ENCODE measurements at places on chromosomes 1 and 21.

GRCh38 chr1:154847891-154848290 is 22.2 kb downstream of the KCNN3 start:
- peak; percentile 22 for DNase-seq

GRCh38 chr1:43851561-43852338 is 81.9 kb upstream of the ARTN start:
- no peak for DNase-seq

DNA sequence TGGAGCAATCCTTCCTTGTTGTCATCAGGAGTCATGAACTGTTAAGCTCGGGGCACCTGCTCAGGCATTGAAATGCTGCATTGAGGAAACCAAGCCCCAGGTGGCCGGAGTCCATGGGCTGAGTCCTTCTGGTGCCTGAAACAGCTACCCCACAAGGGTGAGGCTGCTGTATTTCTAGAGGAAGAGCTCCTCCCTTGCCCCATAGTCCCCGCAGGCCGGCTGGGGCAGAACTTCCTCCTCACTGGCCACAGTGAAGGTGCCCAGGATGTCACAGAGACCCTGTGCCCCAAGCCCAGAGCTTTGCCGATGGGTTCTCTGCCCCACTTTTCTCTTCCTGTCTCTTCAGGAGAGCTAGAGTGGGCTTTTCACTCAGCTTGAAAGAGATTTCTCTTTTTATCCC is 80.8 kb upstream of the GCLM start:
- no peak for DNase-seq

DNA sequence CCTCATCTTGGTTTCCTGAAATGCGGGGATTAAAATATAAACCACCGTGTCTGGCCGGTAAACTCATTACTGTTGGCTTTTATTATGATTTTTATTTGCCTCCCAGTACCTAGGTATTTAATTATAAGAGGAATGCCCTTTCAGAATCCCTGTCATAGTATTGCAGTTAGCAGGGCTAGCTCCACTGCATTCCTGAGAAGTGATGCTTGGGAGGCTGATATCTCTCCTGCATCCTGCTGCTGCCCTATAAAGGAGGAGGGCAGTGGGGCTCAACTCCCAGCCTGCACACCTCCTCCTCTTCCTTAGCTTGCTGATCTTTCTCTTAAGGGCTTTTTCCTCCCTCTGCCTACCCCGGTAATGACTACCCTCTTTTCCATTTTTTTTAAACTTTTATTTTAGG is 19.9 kb upstream of the DISC1 start:
- DNase-seq: no peak

DNA sequence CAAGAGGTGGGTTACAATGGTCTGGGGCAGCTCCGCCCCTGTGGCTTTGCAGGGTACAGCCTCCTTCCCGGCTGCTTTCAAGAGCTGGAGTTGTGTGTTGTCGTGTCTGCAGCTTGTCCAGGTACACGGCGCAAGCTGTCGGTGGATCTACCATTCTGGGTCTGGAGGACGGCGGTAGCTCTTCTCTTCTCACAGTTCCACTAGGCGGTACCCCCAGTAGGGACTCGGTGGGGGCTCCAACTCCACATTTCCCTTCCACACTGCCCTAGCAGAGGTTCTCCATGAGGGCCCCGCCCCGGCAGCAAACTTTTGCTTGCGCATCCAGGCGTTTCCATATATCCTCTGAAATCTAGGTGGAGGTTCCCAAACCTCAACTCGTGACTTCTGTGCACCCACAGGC is 12.3 kb upstream of the CDCP2 start:
- no peak for DNase-seq

- no peak for DNase-seq
These were observed 72.7 kb upstream of the TINAGL1 start for GRCh38 chr1:31503570-31503969.

GRCh38 chr1:31643976-31644559 is 608 bp downstream of the PEF1 start:
- DNase-seq: no peak

- no peak for DNase-seq
These were observed 64.9 kb downstream of the LMO4 start for GRCh38 chr1:87393445-87394085.

DNA sequence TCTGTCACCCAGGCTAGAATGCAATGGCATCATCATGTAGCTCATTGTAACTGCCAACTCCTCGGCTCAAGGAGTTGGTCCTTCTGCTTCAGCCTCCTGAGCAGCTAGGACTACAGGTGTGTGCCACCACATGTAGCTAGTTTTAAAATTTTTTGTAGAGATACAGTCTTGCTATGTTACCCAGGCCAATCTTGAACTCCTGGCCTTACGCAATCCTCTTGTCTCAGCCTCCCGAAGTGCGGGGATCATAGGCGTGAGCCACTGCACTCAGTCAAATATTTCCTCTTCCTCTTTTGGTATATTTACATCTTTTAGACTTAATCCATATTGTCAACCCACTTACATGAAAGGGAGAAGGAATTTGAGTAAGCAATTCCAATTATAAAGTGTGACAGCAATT is 121.1 kb downstream of the EVI5 start:
- DNase-seq: no peak

- DNase-seq: no peak
These were observed 6.6 kb upstream of the DIRAS3 start for GRCh38 chr1:68057050-68057449.

- no peak for DNase-seq
These were observed 46.1 kb downstream of the ITSN1 start for GRCh38 chr21:33688353-33688752.

DNA sequence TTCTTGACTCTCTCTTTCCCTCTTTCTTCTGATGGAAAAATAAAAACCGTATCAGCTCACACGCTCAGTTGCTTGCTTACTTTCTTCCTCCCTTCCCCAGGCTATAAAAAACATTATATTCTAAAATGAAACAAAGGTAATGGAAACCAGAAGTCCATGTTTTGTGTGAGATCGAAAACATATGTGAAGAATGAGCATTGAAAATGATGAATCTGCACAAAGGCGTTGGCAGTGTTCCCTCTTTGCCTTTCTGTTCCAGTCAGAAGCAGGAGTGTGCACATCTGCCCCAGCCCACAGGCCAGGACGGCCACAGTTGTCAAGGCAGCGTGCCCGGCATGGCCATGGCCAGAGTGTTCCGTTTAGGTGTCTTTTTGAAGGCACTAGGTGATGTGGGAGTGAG is 185.3 kb upstream of the USP24 start:
- peak; percentile 97 for DNase-seq

DNA sequence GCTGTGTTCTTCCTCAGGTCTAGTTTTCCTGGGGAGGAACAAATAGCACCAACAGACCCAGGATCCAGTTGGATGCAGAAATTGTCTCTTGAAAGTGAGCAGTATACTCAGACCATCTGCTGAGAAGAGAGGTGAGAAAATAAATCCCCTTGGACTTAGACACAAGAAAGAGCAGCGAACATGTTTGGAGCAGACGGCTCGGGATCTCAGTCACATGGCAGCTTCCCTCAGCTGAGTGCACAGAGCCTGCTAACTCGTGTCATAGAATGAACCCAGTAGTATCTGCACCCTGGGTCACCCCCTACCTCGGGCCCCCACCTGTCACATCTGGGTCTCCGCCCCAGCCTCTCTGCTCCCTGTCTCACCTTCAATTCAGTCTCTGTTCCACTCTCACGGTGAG is 115.6 kb downstream of the CCDC185 start:
- no peak for DNase-seq

- DNase-seq: no peak
These were observed 324.0 kb upstream of the NEGR1 start for GRCh38 chr1:72606216-72606810.

- no peak for DNase-seq
These were observed 5.1 kb downstream of the PDZK1 start for GRCh38 chr1:145702052-145702451.

DNA sequence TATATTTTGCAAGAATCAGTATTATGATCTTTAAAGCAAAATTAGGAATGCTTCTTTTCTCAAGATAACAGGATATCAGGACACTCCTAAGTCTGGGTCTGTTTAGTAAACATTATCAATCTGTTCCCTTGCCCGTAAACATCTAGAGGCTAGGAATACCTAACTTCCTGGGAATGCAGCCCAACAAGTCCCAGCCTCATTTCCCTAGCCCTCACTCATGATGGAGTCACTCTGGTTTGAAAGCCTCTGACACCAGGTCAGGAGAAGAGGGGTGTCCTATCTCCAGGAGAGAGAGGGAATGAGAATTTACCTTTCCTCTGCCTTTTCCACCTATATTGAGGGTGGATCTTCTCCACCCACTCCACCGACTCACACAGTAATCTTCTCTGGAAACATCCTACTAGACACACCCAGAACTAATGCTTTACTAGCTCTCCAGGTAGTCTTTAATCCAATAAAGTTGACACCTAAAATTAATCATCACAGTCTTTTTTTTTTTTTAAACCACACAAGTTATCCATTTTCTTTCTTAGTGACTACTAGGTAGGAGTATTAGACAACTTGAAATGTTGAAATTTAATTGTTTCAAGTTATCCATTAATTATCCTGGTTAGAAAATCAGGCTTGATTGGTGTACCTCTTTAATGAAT is 659.3 kb downstream of the USP25 start:
- no peak for DNase-seq

- DNase-seq: no peak
These were observed 265.9 kb downstream of the SEC16B start for GRCh38 chr1:177703888-177704446.

DNA sequence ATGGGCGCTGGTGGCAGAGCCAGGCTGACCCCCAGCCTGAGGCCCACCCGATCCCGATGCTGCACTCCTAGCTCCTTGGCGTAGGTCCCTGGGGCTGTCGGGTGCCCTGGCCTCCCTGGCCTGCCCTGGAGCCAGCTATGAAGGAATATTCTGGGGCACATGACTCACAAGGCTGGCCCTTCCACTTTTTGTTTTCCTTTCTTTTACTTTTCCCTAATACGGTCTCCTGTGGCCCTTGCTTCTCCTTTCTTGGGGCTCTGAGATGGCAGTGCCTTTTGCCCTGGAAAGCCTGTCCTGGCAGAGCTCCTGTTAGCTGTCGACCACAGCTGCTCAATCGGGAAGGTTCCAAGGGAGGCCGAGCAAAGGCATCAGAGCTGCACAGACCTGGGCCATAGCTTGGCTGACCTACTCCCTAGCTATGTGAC is 22.1 kb downstream of the ARHGEF10L start:
- no peak for DNase-seq

DNA sequence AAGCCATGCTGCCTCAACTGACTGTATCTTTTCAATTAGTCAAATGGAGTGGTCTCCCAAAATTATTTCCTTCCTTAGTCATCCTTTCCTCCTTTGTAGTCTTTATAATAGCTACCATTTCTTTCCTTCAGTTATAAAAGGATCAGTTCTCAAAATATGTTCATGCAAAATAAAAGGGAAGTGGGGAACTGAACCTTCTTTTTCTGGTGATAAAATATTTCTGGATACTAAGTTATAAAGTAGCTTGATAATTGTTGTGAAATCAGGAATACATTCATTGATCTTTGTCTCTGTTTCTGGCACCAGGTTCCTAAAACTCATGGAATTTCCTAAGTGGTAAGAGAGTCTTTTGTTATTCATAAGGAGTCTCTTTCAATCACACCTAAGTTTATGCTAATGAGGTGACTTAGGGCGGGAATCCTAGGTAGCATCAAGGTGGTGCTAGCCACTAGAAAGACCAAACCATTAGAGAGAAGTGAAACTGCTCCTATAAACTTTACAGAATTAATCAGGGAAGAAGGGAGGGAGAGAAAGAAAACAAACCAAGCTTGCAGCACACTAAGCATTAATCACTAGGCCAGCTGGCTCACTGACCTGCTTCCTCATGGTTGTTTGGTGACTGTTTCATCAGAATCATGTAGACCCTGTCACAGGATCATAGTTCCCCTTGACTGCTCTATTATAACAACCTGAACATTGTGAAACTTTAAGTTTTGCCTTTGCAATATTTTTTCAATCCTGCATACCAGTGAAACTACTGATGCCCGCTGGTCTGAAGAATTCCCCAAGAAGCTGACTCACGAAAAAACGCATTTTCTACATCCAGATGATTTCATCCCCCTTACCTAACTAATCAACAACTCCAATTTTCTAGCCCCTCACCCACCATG is 161.6 kb upstream of the PTBP2 start:
- DNase-seq: peak; percentile 30

DNA sequence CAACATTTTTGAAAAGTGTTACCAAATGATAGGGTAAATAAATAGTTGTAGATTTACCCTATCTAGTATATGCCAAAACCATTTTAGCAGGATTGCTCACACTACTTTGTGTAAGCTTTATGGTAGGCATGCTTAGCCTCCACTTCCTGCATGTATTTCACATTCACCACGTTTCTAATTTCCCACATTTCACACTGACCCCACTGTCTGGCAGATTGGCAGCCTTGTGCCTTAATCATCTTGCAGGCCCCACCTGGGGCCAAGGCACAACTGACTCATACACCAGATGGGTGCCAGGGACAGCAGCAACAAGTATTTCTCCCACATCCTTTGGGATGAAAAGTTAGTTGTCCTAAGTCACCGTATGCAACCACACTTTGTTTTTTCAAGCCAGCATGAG is 21.2 kb upstream of the CENPF start:
- peak; percentile 69 for DNase-seq

DNA sequence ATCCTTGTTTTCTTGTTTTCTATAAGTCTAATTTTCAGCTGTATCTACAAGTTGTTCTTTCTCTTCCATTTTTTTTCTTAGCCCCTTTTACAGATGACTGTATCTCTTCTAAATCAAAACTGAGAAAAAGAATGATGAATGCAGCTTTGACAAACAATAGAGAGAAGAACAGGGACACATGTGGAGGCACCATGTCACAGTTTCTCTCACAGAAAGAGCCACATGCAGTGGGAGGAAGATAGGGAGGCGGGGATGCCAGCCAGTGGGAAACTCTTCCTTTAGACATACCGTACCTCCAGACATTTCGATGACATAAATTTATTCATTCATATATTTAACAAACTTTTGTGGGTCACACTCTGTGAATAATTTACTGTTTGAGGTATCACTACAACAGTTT is 45.5 kb downstream of the NME7 start:
- no peak for DNase-seq

DNA sequence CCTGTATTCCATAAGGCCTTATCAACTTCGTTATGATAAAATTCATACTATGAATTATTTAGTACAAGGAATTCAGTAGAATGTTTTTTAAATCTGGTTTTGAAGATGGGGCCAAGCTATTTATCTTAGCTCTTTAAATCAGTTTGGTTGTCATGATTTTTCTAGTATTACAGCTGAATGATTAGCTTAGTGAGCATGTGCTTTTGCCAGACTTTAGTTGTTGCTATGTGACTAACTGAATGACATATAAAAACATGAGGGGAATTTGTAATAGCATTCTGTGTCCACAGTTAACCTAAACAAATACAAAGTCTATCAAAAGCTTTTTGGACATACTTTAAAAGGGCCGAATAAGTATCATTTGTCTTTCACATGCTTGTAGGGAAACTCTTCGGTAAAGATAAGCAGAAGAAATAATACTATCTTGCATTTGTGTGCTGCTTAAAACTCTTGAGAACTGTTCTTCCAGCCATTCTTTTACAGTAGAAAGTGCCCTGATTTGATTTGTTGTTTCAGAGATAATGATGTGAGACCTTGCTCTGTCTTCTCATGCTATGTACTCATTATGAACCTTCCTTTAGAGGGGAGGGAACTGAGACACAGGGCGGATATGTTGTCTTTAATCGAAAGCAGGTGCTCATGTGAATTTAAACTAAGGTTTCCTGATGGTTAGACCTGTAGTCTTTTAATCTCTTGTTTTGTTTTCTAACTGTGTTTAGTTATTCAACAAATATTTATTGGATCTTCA is 18.8 kb downstream of the NEK7 start:
- no peak for DNase-seq

All from HFF-Myc (cell line).